Panc1 (cell line): ENCODE measurements at places on chromosomes 7 and 10.

- no peak for DNase-seq
These were observed 292.5 kb downstream of the CCDC3 start for GRCh38 chr10:12709000-12709401.

GRCh38 chr10:123385508-123386080 is 231.4 kb downstream of the BUB3 start:
- no peak for DNase-seq

DNA sequence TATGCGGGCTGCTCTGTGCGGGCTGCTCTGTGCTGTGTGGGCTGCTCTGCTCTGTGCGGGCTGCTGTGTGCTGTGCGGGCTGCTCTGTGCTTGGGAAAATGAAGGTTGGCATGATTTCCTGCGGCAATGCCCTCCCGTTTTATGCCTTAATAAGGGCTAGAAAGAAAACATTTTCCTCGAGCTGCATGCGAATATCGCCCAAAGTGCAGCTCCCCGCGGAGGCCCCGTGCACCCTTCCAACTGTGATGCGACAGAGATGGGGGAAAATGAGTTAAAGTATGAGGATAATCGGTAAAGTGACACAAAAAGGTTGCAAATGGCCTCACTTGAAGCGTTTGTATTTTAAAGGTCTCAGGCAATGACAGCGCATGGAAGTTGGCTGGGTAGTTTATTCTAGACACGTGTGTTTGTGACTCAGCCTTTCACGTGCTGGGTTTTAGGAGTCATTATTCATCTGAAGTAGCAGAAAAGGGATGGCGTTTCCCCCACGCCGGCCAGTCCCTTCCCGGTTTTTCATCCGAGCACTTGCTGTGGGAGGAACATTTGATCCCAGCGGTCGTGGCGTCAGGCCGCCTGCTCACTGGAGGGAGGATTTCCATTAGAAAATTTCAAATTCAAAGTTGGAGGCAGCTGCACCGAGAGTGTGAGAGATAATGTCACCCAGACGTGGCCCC is 220.7 kb downstream of the ADARB2 start:
- DNase-seq = no peak

DNA sequence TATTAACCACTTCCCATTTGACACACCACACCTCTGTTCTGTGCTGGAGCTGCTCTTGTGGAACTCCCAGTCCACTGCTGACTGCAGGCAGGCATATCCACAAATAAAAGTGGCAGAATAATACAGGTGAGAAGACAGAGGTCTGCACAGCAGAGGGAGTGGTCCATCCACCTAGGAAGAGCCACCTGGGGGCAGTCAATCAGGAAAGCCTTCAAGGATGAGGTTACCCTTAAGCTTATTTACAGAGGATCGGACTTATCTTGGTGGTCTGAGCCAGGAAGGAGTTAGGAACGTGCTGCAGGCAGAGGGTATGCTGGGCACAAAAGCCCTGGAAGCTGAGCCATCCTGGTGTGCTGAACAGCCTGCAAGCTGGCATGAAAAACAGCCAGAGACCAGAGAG is 78.7 kb downstream of the FRMPD2 start:
- no peak for DNase-seq

- DNase-seq = no peak
These were observed 459 bp downstream of the CYCS start for GRCh38 chr7:25124465-25125136.

- no peak for DNase-seq
These were observed 28.0 kb upstream of the CELF2 start for GRCh38 chr10:10989669-10990068.

DNA sequence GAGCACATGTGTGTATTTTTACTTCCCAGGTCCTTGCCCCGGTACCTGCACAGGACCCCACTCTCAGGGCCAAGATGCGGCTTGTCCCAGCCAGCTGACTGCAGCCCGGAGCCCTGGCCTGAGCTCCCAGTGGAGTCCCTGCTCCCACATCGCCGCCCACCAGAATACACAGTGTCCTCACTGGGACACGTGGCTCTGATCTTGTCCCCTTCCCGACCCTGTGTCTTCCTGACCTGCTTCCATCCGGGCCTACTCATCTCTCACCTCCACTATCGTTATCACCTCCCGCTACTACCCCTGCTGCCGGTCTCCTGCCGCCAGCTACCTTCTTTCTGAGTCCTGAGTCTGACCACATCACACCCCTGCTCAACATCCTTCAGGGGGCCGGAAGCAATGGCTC is 146.3 kb upstream of the CHST15 start:
- no peak for DNase-seq

DNA sequence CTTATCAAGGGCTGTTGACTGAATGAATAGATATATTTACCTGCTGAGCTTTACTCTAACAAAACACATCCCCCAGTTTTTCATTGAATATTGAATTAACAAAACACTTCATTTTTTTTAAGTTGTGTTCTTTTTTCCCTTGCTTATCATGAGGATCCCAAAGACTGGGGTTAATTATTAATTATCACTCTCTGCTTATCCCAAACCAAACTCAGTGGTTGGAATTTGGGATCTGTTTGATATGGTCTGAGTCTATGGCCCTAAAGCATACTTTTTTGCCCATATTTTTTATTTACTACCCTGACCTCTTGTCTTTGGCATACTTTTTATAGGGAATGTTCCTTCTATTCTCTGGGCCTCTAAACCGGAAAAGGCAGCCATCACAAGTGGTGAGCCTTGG is 697.1 kb upstream of the GALNT17 start:
- no peak for DNase-seq

GRCh38 chr10:5840314-5841307 is 27.4 kb upstream of the GDI2 start:
- DNase-seq = no peak

DNA sequence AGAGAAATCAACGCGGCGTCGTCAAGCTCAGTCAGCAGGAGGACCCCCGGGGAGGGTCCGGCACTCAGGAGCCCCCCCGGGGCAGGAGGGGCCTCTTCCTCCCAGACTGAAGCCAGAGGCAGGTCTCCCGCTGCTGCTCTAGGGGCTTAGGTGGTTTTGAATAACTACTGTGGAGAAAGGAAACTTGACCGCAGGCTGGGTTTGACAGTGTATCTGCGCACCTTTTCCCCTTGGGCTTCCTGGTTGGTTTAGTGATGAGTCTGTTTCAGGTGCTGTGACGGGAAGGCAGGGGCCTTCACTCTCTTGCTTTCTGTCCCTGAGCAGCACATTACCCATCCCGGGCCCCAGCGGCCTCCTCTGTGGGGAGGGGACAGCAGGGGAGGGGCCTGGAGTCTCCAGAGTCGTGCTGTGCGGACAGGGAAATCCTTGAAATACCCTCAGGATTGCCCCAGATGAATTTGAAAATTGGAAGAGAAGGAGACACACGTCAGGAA is 262.2 kb downstream of the ADARB2 start:
- DNase-seq = no peak

- no peak for DNase-seq
These were observed 22.4 kb downstream of the ADGRA1 start for GRCh38 chr10:133110133-133110532.

DNA sequence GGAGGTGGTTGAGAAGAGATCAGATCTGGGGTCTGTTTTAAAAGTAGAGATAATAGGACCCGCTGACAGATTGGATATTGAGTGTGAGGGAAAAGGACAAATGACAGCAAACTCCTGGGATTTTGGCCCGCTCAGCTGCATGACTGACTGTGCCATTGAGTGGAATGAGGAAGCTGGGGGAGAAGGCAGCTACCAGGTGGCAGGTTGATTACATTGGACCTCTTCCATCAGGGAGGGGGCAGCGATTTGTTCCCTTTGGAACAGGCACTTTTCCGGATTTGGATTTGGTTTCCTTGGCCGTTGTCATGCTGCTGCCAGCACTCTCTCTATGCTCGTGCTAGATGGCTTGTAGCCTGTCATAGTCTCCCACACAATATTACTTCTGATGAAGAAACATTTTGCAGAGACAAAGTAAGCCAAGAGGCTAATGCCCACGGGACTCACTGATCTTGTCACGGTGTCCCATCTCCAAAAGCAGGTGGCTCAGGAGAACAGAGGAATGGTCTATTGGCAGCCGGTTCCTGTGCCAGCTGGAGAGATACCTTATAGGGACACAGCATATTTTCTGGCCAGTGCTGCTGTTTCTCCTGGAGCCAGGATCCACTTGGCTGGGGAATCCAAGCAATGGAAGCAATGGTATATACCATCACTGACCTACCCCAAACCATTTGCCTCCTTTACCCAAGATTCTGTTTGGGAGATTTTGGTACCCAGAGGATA is 69.1 kb upstream of the WAC start:
- DNase-seq = no peak

DNA sequence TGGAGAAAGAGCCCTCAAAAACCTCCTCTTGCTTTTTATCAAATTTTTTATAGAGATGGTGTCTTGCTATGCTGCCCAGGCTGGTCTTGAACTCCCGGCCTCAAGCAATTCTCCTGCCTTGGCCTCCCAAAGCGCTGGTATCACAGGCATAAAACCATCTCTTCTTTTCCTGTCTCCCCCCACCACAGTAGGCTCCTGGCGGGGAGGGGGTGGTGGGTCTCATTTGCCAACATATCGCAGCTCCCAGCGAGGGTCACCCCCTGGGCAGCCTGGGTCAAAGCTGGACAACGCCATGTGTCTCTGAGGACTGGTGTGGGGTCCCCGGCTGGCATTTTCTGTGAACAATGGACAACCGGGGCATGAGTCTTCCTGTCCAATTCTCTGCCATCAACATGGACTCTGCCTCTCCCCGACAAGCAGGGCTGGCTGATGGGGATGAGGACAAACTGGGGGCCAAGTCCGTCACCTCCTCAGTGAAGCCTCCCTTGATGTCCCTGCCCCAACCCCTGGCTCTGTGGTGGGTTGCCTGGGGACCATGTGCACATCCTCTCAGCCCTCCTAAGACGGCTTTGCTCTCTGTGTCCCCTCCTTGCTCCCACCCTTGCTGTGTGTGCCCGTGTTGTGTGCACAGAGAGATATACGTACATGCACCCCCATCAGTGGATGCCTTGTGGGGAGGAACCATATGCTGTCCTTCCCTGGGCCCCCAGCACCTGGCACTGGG is 86.4 kb upstream of the GNA12 start:
- DNase-seq = no peak
